Lung microvascular endothelial cell (primary cell): ENCODE measurements at places on chromosomes 12 and 14. TPM values are rescaled to one million over a fixed set of nuclear protein-coding genes. Genes with fewer than 3 reads are reported as not detected.

The SLC39A5 gene
- not detected in 2 replicates for total RNA-seq

GRCh38 chr14:92750994-92751400 is 2.6 kb upstream of the LGMN start:
- no peak for DNase-seq

DNA sequence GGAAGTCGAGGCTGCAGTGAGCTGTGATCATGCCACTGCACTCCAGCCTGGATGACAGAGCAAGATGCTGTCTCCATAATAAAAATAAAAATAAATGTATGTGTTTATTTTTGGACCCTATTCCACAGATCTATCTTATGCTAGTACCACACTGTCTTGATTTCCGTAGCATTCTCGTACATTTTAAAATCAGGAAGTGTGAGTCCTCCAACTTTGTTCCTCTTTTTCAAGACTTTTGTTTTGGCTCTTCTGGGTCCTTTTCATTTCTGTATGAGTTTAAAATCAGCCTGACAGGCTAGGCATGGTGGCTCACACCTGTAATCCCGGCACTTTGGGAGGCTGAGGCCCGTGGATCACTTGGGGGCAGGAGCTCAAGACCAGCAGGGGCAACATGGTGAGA is 25.8 kb downstream of the DAO start:
- DNase-seq = no peak

The CCDC198 gene
- not detected in 2 replicates for total RNA-seq
